ENCODE measurements at places on chromosomes 12 and 14.

- DNase-seq = no peak
These were observed 89.7 kb upstream of the CPM start for GRCh38 chr12:69022674-69023073.

DNA sequence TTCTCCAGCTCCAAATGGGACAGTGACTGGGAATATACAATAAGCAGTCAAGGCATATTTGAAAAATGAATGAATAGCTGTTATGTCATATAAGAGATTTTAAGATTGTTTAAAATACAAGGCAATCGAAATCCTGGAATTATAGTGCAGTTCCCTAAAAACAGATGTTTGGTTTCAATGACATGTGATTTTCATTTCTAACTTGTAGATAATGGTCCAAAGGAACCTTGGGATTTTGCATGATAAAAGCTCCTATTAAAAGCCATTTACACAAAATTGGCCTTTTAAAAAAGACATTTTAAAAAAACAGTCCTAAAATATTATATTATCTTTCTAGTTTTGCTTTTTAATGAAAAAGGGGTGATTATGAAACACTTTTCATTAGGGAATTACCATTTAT lies 905.1 kb downstream of the GALC start:
- no peak for DNase-seq

DNA sequence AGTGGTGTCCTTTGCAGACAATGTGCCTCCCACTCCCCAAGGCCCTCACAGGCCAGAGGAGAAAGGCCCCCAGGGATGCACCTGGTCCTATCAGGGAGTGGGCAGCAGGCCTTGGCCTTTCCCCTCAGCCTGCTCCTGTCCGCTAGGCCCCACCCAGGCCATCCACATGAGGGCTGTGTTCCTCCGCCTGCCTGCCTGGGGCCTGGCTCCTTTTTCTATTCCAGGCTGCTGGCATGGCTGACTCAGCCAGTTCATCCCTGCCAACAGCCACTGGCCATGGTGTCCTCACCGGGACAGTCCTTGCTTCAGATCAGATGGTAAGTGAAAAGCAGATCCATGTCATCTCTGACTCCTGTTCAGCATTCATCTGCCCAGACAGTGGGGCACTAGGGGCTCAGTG lies 13.4 kb downstream of the ISM2 start:
- DNase-seq = no peak

GRCh38 chr14:38238878-38239277 lies 17.0 kb downstream of the CLEC14A start:
- DNase-seq = no peak

DNA sequence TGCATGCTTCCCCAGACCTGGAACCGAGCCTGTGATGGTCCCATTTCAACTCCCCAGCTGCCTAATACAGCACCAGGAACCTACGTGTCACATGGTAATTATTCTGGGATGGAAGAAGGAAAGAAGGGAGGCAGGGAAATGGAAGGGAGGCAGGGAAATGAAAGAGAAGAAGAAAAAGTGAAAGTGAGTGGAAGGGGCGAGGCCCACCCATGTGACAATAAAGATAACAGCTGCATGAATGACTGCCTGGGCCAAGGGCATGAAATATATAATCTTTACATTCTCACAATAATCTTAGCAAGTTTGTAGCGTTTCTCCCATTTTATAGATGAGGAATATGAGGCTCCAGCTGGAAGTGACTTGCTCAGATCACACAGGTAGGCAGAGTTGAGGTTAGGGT lies 245.0 kb upstream of the PWP1 start:
- no peak for DNase-seq
